Right renal pelvis (tissue), 4 donors: ENCODE measurements at places on chromosomes 6 and 20.

DNA sequence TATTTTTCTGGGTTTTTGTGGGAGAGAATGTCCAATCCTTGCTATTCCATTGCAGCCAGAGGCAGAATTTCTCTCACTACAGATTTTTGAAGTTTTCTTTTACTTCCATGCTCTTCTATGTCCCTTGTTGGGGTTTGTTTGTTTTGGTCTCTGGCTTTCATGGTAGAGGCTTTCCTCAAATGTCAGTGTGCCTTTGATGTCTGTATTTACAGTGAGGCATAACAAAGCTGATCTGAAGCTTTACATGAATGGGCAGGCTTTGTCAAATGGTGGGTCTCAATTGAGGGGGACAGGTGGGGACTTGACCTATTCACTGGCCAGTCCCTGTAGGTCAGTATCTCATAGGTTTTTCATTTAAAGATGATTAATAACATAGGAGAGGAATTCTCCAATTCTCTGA, 8.6 kb upstream of the CARMIL1 start:
- no peak for DNase-seq

DNA sequence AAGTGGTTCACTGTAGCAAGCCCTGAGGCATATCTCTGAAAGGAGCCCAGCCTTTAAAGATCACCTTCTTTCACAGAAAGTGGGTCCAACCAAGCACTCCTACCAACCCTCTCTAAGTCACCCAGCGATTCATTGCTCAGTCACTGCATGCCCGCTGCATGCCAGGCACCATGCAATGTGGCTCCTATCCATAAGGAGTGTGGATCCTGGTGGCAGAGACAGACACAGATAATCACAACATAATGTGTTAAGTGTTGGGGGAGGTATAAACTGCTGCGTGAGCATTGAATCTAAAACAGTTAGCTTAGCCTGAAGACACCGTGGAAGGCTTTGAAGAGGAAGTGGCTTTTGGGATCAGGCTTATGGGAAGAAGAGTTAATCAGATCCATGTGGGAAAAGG, 659.5 kb downstream of the PTPRT start:
- DNase-seq: no peak

GRCh38 chr20:906001-906520, 10.1 kb downstream of the ANGPT4 start:
- DNase-seq: no peak

- DNase-seq: peak; percentile 20
Measured at GRCh38 chr20:59469267-59470252, 134.8 kb upstream of the PHACTR3 start.

GRCh38 chr6:16684195-16684689, 77.0 kb downstream of the ATXN1 start:
- DNase-seq: no peak

DNA sequence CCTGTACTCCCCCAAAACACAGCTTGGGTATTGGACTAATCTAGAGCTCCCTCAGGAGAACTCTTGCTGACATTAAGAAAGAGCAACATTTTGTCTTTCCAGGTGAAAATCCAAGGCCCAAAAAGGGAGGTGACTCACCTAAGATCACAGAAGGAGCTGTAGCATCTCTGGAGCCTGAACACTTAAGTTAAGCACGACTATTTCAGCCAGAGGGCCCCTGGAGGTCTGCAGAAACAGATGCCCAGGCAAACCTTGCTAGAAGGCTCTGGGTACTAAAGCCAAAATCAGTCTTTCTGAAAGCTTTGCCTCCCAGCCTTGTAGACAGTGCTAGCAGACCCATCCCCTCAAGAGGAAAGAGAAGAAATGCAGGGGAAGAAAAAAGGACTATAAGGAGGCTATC, 8.8 kb downstream of the EDN1 start:
- DNase-seq: no peak

GRCh38 chr20:22617160-22617559, 32.8 kb upstream of the FOXA2 start:
- no peak for DNase-seq

- DNase-seq: peak; percentile 75
Measured at GRCh38 chr20:21702553-21703470, 2.7 kb upstream of the PAX1 start.

DNA sequence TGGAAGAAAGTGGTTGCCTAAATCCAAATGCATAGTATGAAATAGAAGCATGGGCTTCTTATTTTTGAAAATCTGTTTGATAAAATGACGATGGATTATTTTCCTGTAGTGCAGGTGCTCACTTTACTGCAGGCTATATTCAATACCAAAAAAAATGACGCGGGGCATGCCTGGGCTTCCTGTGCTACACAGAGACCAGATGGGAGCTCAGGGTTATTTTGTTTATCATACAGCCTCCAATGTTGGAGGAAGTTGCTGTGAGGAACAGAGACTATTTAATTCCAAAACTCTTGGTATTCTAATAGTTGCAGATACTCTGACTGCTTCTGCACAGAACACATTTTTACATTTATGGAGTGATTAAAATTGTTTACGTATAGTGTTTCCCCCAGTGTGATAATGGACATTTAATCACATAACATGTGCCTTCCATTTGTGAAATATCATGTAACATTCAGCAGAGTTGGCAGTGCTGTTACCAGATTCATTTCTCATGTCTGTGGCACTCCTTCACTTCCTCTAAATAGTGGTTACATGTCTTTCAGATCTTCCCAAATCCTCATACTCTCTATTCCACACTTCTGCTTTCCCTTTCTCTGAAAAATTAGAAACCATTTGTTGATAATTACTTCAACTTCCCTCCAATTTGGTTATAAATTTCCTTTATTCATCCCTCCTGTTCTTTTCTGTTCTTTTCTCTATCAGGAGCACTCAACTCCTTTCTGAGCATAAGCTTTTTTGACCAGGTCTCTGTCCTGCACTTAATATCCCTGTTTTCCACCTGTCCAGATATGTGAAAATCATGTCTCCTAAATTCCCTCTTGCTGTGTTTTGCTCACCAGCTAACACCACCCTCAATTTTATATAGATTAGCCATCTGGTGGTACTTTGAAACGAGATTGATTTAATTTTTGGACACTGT, 121.6 kb downstream of the ADGRB3 start:
- no peak for DNase-seq

DNA sequence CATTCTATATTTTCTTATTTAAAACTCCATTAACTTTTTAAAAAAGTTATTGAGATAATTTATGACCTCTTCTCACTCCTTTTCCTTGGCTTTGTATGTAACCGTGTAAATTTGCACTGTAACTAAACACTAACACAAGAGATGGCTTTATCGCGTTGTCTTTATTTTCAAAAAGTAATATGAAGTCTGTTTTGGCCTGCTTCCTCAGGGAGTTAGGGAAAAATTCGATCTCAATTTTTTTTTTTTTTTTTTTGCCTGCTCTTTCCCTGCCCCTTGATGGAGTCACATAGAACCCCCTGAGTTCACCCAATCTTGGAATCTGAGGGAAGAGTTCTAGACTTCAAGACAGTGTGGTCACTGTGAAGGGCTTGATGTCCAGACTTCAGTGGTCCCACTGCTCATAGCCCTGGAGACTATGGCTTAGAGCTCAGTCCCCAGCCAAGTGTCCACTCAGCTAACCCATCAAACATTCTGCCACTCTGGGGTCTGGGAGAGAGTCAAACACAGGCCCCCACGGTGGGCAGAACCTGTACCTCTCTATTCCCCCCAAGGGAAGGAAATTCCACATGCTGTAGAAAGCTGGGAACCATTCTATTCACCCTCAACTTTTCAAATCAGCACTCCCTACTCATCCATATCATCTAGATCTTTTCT, 15.7 kb upstream of the TBC1D22B start:
- no peak for DNase-seq

DNA sequence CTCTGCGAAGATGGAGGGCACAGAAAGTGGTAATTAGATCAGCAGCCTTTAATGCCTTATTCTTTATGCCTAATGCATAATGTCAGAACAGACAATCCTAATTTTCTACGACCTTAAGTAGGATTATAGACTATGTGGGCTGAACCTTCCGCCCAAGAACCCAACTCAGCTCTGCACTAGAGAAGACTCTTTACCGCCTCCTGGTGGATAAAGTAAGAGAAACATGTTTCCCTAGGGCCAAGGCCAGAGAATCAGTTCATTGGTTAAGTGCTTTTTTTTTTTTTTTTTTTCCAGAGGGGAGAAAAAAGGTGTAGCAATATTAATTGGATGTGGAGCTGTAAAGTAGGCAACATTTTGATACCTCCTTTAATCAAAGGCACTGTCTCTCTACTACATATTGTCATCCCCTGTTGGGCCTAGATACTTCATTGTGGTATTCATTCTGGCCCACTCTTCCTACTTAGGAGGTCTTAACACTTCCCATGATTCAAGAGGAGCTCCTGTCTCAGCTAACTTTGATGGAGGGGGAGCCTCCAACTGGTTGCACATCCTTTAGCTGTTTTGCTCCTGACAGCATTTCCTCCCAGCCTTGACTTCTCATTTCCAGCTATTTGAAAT, 124.9 kb upstream of the NRN1 start:
- no peak for DNase-seq

GRCh38 chr6:16657768-16658167, 103.5 kb downstream of the ATXN1 start:
- DNase-seq: no peak

- no peak for DNase-seq
Measured at GRCh38 chr6:151240791-151241642, 1.2 kb downstream of the AKAP12 start.

DNA sequence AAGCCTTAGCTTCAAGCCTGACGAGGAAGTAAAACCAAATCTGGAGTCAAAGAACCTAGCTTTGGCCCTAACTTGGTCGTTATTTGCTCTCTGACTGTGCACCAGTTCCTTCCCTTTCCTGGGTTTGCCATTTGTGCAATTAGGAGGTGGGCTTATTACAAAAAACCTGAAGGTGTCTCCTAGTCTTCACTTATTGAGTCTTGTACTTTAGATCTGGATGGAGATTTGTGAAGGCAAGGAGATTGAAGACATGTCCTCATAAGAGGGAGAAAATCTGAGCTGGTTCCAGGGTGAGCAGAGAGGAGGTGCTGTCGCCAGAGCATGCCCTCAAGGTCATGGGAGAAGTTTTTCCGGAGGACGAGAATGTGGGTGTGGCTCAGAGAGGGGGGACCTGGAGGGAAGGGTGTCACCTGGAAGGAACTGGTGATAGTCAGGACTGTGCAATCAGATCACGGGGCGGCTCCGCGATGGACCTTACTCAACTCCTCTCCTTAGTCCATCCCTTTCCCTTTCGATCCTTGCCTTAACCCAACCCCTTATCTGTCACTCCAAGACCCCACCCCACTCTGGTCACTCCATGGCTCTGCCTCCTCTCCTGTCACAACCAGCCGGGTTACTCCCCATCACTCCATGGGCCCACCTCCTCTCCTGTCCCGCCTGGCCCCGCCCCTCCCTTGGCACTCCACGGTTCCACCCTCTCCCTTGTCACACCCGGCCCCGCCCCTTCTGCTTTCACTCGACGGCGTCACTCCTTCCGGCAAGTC, 588 bp upstream of the ACSS2 start:
- no peak for DNase-seq
